ENCODE measurements at places on chromosomes 16 and 17.

DNA sequence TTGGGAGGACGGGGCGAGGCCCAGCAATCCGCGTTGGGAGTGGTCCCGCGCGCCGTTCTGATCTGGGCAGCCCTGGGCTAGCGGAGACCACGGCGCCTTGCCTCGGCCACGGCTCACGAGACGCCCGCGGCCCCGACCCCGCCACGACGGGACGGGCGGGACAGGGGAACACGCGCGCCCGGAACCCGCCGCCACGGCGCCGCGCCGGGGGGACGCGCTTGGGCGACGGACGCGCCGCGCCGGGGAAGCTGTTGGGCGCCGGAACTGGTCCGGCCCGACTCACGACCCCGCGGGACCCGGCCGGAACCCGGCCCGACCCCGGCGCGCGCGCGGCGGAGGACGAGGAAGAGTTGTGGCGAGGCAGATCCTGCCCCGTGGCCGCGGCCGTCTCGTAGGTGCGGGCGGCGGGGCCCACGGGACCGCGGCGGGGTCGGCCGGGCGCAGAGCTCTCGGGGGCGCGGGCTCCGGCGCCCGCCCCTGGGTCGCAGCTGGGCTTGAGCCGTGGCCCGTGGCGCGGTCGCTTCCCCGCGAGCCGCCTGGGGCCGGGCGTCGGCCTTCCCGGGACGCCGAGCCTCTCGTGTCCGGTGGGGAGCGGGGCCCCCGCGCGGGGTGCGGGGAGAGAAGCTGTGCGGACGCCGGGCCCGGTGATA is at the start of gene ACSF3:
ACSF3 (plus strand) TSS at position 251 of the 650 bp plus-strand sequence. CDS start 6,830 bp downstream, outside the sequence.
- H3K4me3 ChIP-seq, result peak within 1 kb of the TSS; percentile 82
- peaks cover 21% of the 10 kb centered on the region for H3K27me3 ChIP-seq
- H3K36me3 ChIP-seq, result peaks cover 1% of the 10 kb centered on the region
- DNase-seq, result peak; percentile 78
- peaks cover 4% of the 10 kb centered on the region for H3K4me1 ChIP-seq
- H3K27ac ChIP-seq, result peak within 1 kb of the TSS; percentile 67

GRCh38 chr17:73657473-73658116 is 13.3 kb upstream of the SDK2 start:
- no peak overlapping the region for H3K4me3 ChIP-seq
- H3K27me3 ChIP-seq, result no peaks in the 10 kb centered on the region
- H3K4me1 ChIP-seq, result no peaks in the 10 kb centered on the region
- DNase-seq, result no peak

GRCh38 chr17:38746849-38747462 is 1.2 kb downstream of the PCGF2 start:
- no peaks in the 10 kb centered on the region for H3K27me3 ChIP-seq
- H3K27ac ChIP-seq, result peak overlapping the region; percentile 91
- H3K36me3 ChIP-seq, result no peaks in the 10 kb centered on the region

- H3K36me3 ChIP-seq, result peaks cover 17% of the 10 kb centered on the region
- peaks cover 25% of the 10 kb centered on the region for H3K4me1 ChIP-seq
- no peak for DNase-seq
- H3K4me3 ChIP-seq, result no peak overlapping the region
- no peaks in the 10 kb centered on the region for H3K27me3 ChIP-seq
- H3K27ac ChIP-seq, result no peak overlapping the region
Measured at GRCh38 chr17:2635675-2636074, 42.2 kb downstream of the PAFAH1B1 start.

GRCh38 chr16:67934306-67935100 is 2.1 kb downstream of the PSMB10 start:
- no peaks in the 10 kb centered on the region for H3K27me3 ChIP-seq
- H3K4me3 ChIP-seq, result peak overlapping the region; percentile 84
- H3K4me1 ChIP-seq, result peaks cover 17% of the 10 kb centered on the region
- peak overlapping the region; percentile 88 for H3K27ac ChIP-seq
- DNase-seq, result no peak

DNA sequence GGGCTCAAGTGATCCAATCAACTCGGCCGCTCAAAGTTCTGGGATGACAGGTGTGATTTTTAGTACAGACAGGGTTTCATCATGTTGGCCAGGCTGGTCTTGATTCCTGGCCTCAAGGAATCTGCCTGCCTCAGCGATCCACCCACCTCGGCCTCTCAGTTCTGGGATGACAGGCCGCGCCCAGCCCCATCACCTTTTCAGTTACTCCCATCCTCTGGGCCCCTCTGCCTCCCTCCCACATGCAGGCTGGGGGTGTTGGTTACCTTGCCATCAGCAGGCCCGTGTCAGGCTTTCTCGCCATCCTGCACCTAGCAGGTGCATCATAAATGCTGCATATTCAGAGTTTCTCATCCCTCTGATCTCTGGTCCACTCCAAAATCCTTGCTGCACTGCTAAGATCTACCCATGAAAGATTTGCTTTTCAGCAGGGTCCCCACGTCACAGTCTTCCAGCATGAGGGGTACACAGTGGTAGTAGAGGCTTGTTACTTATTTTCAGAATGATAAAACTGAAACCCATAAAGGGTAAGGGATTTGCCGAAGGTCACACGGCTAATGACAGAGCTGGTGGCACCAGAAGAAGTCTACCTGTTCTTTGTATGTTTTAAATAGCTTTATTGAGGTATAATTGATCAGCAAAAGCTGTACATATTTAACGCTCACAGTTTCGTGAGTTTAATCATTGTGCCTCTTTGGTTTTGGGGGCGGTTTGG is 16.6 kb downstream of the PMM2 start:
- no peak overlapping the region for H3K27ac ChIP-seq
- no peaks in the 10 kb centered on the region for H3K27me3 ChIP-seq
- no peaks in the 10 kb centered on the region for H3K4me1 ChIP-seq
- no peak for DNase-seq
- peaks cover 97% of the 10 kb centered on the region for H3K36me3 ChIP-seq
- no peak overlapping the region for H3K4me3 ChIP-seq

- no peak overlapping the region for H3K27ac ChIP-seq
- H3K27me3 ChIP-seq, result no peaks in the 10 kb centered on the region
- no peak overlapping the region for H3K4me3 ChIP-seq
Measured at GRCh38 chr16:89880477-89881367, 7.3 kb downstream of the TCF25 start.

- no peaks in the 10 kb centered on the region for H3K4me1 ChIP-seq
- H3K27ac ChIP-seq, result no peak overlapping the region
- no peaks in the 10 kb centered on the region for H3K27me3 ChIP-seq
- H3K36me3 ChIP-seq, result no peaks in the 10 kb centered on the region
- DNase-seq, result no peak
Measured at GRCh38 chr17:65797809-65798208, 236.4 kb upstream of the AXIN2 start.

DNA sequence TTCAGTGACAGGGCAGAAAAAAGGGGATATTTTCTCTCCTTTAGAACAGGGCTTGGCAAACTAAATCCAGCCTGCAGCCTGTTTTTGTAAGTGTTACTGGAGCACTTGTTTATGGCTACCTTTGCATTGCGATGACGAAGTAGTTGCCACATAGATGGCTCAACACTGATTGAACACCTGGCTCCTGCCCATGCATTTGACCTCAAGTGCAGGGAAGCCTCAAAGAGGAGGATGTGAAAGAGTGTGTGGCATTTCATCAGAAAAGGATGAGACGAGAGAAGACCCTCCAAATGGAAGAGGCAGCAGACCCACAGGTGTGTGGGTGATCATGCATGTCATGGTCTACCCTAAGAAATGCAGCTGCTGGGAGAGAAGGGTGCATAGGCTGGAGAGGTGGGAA is 32.7 kb upstream of the IRX5 start:
- H3K4me1 ChIP-seq, result no peaks in the 10 kb centered on the region
- DNase-seq, result no peak
- no peaks in the 10 kb centered on the region for H3K36me3 ChIP-seq
- no peak overlapping the region for H3K4me3 ChIP-seq
- no peak overlapping the region for H3K27ac ChIP-seq

DNA sequence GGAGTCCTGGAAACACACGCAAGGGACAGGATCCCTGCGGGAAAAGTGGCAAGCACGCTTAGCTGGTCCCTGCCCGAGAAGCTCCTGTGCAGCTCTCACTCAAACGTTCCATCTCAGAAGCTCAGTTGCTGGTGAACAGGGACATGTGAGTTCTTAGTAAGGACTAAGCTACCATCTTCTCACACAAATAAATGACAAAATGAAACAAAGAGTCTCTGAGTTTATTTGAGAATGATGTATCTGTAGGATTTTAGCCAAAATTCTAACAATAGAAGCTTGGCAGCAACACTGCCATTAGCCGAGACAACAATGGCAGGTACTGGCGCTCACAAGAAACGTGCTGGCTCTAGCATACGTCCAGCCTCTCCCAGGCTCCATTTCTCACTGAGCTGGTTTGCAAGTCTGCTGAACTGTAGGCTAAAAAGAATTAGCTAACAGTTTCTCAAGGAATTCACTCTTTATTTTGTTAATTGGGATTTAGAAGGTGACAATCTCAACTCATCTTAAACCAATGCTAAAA is 90.2 kb downstream of the VPS53 start:
- H3K36me3 ChIP-seq, result peaks cover 43% of the 10 kb centered on the region
- no peaks in the 10 kb centered on the region for H3K4me1 ChIP-seq
- H3K27me3 ChIP-seq, result no peaks in the 10 kb centered on the region
- no peak overlapping the region for H3K4me3 ChIP-seq
- DNase-seq, result no peak

- H3K4me3 ChIP-seq, result no peak overlapping the region
- DNase-seq, result no peak
- no peaks in the 10 kb centered on the region for H3K36me3 ChIP-seq
Measured at GRCh38 chr17:15309793-15310192, 31.6 kb downstream of the TEKT3 start.

GRCh38 chr17:40803617-40804082 is 3.9 kb upstream of the KRT28 start:
- DNase-seq, result peak; percentile 80
- H3K27me3 ChIP-seq, result no peaks in the 10 kb centered on the region
- H3K36me3 ChIP-seq, result no peaks in the 10 kb centered on the region
- H3K4me1 ChIP-seq, result no peaks in the 10 kb centered on the region

- H3K4me3 ChIP-seq, result no peak overlapping the region
- no peaks in the 10 kb centered on the region for H3K27me3 ChIP-seq
- H3K4me1 ChIP-seq, result peaks cover 68% of the 10 kb centered on the region
- DNase-seq, result no peak
- no peaks in the 10 kb centered on the region for H3K36me3 ChIP-seq
Measured at GRCh38 chr16:20873331-20873730, 26.8 kb downstream of the DCUN1D3 start.

DNA sequence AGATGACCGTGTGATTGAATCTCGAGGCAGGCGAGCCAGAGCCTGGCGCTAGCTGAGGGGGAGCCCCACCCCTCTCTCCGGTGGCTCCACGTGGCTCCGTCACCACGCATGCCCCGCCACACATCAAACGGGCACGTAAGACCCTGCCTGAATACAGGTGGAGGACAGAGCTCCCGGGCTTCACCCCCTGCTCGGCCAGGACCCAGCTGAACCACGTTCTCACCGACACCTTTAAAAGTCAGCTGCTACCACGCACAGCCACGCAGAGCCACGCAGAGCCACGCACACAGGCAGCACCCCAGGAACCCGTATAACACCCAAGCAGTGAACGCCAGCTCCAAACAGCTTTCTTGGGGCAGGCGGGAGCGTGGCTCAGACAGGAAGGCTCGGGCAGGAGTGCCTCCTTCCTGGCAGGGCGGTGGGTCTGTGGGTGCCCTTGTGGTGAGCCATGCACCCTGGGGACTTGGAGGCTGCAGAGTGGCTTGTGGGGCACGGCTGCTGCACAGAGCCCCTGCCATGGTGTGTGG is 4.4 kb downstream of the TMEM204 start:
- DNase-seq, result no peak
- peaks cover 49% of the 10 kb centered on the region for H3K36me3 ChIP-seq
- no peak overlapping the region for H3K4me3 ChIP-seq
- no peak overlapping the region for H3K27ac ChIP-seq

DNA sequence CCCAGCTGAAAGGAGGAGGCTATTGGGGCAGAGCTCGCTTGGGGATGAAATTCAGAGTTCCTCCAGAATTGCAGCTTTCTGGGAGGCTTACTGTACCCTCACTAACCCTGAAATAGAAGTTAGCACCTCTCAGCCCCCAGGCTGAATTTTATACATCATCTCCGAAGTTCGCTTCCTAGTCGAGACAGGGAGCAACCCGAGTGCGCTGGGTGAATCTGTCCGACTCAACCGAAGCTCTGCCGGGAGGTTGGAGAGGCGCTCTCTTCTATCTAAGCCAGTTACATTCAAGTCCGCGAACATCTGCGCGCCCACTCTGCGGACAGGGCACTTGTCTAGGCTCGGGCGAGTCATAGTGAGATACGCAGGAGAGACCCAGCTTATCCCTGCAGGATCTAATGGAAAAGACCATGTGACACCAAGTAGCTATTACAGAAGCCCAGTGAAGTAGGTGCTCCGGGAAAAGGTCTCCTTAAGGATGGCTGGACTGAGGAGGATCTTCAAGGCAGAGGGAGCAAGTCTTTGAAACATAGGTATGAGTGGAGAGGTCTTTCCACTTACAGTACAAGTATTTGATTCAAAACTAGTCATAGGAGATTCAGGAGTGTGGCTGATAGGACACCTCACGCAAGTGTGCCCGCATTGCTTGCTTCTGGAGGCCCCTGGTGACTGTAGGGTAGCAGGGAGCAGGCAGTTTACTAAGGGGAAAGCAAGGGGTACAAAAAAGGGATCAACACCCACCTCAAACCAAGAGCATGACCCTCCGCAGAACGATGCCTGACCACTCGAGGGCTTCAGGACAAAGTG is 646 bp upstream of the HES7 start:
- H3K36me3 ChIP-seq, result no peaks in the 10 kb centered on the region
- no peak for DNase-seq
- H3K4me1 ChIP-seq, result peaks cover 71% of the 10 kb centered on the region
- no peak overlapping the region for H3K27ac ChIP-seq

- H3K4me3 ChIP-seq, result no peak overlapping the region
- H3K36me3 ChIP-seq, result no peaks in the 10 kb centered on the region
- peaks cover 55% of the 10 kb centered on the region for H3K27me3 ChIP-seq
- no peaks in the 10 kb centered on the region for H3K4me1 ChIP-seq
Measured at GRCh38 chr17:79547586-79547985, 63.3 kb downstream of the RBFOX3 start.

GRCh38 chr17:63910096-63910495 is 962 bp downstream of the CSHL1 start:
- no peak for DNase-seq
- H3K4me1 ChIP-seq, result no peaks in the 10 kb centered on the region
- H3K27me3 ChIP-seq, result no peaks in the 10 kb centered on the region
- no peak overlapping the region for H3K27ac ChIP-seq
- no peaks in the 10 kb centered on the region for H3K36me3 ChIP-seq

GRCh38 chr17:2057175-2057759 is 2.4 kb downstream of the HIC1 start:
- H3K36me3 ChIP-seq, result peaks cover 48% of the 10 kb centered on the region
- no peak for DNase-seq
- H3K27me3 ChIP-seq, result peaks cover 30% of the 10 kb centered on the region
- no peak overlapping the region for H3K27ac ChIP-seq

DNA sequence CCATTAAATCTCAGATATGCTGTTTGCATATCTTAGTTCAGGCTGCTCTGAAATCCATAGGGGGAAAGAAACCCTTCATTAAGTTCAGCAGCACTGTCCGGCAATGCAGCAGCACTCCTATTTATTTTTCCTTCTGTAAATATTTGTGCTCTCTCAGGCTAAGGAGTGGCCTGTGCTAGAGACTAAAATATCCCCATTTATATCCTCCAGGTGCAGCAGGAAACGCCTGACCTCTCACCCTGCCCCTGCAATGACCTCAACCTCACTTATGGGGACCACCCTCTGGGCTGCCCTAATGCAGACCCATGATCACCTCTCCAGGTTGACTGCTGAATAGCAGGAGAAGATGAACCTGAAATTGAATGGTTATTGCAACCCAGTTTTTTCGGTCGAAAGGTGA is 165.0 kb upstream of the ELAC2 start:
- H3K27me3 ChIP-seq, result no peaks in the 10 kb centered on the region
- H3K36me3 ChIP-seq, result no peaks in the 10 kb centered on the region
- H3K4me3 ChIP-seq, result no peak overlapping the region
- DNase-seq, result no peak
- no peak overlapping the region for H3K27ac ChIP-seq

Data from tibial artery (tissue), 4 donors.